ENCODE measurements at places on chromosomes 7 and 10.

DNA sequence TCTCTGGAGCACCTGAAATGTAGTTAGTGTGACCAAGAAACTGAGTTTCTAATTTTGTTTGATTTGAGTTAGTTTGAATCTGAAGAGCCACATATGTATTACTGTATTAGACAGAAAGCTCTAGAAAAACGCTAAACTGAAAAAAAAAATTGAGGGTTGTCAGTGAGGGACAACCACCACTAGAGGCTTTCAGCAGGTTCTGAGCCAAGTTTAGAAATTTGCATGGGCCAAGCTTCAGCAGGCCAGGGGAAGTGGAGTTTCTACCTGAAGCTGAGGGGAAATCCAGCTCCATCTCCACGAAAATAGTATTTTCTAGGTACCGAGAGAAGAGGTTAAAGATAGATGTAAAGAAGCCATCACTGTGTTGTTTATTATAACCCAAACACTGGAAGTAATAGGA, 77.9 kb upstream of the PLXNA4 start:
- no peak for DNase-seq

DNA sequence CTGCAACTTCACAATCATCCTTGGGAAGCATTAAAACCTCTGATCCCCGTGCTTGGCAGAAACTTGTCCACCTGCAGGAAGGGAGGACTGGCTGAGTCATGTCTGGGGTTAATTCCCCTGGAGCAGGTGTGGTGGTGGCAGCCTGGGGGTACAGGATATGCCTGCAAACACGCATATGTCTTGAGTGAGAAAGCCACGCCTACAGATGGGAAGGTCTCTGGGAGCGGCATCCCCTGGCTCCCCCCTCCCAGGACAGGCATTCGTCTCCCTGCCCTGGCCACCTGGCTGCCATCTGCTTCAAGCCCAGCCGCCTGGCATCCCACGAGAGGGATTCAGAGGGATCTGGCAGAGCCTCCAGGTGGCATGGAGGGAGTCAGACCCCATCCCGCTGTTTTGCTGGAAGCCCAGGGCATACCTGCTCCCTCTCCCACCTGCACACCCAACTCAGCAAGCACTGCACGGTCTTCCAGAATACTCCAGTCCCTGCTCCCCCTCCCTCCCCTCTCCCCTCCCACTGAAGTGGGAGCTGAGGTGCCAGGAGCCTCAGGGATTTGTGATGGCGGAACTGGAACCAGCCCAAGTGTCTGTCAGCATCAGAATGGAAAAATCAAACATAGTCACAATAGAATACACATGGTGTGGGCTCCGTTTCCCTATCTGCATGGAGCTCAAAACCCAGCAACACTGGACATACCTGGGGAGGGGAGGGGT, 61.0 kb downstream of the CAMK2B start:
- no peak for DNase-seq

- no peak for DNase-seq
These were observed 30.3 kb downstream of the CYP26A1 start for GRCh38 chr10:93103953-93104352.

GRCh38 chr7:121480058-121480457, 84.0 kb upstream of the FAM3C start:
- no peak for DNase-seq

DNA sequence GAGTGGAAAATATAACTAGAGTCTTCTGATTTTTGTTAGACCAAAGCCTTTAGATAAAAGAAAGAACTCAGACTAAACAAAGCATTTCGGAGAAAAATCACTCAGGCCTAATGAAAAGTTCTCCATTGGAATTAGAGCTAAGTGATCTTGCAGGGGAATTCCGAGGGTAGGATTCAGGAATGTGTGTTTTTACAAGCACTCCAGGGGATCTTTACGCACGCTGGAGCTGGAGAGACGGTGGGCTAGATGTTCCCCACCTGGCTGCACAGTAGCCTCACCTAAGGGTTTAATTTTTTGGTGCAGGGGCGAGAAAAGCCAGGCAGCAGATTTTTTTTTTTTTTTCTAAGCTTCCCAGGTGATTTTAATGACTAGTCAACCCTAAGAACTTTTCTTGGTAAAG, 7.9 kb upstream of the PAPSS2 start:
- DNase-seq = no peak

GRCh38 chr10:33332183-33333065, 2.0 kb downstream of the NRP1 start:
- DNase-seq = no peak

DNA sequence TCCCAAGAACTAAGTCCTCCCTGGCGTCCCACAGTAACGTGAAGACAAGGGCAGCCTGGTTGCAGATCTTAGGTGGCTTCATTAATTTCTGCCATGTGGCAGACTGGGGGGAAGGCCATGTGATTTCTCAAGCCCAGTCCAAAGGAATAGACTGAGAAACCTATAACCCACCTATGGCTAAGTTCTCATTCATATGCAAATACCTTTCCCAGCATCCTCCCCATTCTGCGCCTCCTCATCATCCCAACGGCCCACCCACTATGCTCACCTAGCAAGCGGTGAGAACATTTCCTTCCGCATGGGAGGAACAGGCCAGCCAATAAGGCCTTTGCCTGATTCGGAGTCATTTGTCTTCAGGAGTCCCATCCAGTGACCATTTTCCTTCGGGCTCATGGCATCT, 8.2 kb upstream of the CLEC2L start:
- no peak for DNase-seq

GRCh38 chr7:68440866-68441265, 1157.4 kb upstream of the AUTS2 start:
- DNase-seq = no peak

DNA sequence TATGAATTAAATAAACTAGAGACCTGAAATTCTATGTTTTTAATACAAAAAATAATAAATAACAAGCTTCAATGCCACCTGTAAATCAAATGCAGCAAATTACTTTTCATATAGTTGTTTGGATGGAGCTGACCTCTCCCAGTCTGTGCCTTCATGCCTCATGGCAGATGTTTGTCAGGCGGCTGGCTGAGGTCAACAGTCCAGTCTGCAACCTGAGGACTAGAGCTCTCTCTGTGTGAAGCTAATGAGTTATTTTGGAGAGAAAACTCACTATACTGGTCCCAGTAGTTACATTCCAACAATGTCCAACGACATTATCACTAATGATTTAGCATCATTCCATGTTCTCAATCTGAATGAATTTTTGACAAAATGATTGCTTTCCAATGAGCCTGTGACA, 746.2 kb upstream of the POM121L12 start:
- no peak for DNase-seq

DNA sequence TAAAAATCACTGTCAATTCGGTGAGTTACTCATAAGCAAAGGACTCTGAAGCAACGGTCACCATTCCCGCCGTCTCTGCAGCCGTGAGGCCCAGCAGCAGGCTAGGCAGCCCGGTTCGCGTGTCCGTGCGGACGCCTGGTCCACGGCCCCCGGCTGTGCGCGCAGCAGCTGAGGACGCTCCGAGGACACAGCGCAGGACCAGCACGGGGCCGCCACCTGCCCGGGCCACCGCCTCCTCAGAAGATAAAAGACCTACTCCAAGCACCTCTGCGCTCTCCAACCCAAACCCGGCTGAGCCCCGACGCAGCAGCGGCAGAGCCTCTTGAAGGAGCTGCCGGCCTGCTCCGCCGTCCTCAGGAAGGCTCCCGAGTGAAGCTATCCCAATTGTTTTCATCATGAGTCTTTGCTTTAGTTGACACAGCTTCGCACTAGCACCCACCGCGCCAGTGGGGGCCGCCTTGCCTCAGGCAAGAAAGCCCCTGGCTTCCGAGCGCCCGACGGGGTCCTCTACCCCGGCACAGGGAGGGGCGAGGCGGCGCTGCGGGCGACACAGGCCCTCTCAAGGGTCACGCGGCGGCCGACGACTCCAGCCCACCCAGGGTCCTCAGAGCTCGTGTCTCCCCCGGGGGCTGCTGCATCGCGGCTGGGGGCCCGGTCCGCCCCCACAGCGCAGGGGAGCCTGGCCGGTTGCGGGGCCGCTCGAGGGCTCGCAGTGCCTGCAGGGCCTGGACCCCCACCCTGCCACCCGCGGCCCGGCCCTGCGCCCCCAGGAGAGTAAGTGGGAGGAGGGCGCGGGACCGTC, 16.9 kb upstream of the GPR146 start:
- DNase-seq = no peak

DNA sequence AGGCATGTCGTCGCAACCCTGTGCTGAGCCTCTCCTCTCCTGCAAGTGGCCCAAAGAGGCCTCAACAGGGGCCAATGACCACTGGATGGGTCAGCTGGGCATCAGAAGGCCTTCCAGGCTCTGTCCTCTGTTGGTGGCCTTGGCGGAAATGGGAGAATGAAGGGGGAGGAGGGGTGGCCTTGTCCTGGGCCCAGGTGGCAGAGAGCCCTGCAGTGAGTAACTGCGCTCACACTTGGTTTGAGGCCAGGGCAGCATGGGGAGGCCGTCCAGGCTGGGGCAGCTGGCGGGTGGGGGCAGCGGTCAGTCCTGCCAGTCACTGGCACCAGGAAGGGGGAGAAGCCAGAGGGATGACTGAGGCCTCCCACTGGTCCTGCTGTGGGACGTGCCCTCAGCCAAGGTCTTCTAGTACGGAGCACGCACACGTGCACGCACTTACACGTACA, 59.8 kb downstream of the LHPP start:
- no peak for DNase-seq

DNA sequence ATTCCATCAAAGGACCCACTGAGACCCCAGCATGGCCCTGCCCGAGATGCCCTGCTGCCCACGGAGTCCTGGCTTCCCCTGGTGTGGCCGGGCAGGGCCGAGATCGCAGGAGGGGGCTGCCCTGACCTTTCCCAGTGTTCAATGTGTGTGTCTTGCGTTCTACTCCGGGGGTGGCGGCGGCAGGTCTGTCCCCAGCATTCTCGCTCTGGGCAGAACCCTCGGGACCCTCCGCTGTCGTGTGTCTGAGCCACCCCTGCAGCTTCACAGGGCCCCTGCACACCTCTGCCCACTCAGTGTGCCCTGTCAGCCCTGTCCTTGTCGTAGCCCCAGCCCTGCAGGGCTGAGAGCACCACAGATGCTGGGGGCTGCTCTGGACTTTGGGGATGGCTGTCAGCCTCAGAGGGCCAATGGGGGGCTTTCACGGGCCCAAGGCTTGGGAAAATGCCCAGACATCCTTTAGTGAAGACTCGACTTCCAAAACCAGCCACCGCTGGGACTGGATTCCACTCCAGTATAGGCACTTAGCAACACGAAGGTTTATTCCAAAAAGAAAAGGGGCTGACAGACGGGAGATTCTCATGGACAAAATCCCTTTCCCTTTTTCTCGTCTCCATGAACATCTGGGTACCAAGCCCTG, 30.0 kb upstream of the KNDC1 start:
- no peak for DNase-seq

DNA sequence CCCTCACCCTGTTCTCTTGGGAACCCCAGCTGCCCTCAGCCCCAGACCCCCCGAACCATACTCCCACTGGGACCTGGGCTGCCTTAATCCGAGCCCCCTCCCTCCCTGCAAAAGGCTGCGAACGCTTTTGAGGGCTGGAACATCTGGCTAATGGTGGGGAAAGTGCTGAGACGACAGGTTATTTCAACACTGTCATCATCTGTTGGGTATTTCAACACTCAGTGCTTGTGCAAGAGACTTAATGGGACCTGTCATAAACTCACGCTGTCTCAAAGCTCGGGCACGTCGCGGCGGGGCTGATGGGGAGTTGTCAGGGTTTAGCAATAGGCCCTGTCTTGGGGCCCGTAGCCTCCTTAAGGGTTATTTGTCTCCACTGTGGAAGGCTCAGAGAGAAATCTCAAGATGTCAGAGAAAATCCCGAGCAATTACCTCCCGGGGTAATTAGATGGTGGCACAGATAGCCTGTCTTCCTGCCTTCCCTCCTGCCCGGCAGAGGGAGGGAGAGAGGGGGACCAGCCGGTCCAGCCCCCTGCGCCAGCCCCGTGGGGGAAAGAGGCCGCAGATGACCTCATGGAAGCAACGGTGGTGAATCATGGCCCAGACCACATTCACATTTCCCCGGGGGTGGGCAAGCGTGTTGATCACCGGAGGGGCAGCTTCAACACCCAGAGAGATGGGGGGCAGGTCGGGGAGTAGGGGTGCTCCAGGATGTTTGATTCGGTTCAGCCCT, 88.7 kb upstream of the MYL10 start:
- DNase-seq = no peak

GRCh38 chr7:139753081-139753692, 24.6 kb downstream of the HIPK2 start:
- no peak for DNase-seq

- DNase-seq = no peak
These were observed 10.1 kb downstream of the PNLIP start for GRCh38 chr10:116555880-116556279.

DNA sequence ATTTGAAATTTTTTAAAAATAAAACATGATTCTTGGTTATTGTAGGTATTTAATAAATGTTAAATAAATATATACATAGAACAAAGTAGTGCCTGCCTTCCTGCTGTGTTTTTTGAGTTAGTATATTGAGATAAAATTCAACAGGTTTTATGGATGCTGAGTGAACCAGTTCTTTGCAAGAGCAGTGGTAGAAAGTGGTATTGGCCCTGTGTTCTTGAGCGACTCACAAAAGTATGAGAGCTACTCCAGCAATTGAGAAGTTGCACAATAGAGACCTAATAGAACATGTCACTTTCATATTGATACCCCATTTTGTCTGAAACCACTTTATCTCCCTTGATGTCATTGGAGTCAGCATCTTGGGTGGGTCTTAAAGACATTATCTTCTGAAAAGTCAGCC, 32.6 kb upstream of the GJD4 start:
- DNase-seq = no peak

DNA sequence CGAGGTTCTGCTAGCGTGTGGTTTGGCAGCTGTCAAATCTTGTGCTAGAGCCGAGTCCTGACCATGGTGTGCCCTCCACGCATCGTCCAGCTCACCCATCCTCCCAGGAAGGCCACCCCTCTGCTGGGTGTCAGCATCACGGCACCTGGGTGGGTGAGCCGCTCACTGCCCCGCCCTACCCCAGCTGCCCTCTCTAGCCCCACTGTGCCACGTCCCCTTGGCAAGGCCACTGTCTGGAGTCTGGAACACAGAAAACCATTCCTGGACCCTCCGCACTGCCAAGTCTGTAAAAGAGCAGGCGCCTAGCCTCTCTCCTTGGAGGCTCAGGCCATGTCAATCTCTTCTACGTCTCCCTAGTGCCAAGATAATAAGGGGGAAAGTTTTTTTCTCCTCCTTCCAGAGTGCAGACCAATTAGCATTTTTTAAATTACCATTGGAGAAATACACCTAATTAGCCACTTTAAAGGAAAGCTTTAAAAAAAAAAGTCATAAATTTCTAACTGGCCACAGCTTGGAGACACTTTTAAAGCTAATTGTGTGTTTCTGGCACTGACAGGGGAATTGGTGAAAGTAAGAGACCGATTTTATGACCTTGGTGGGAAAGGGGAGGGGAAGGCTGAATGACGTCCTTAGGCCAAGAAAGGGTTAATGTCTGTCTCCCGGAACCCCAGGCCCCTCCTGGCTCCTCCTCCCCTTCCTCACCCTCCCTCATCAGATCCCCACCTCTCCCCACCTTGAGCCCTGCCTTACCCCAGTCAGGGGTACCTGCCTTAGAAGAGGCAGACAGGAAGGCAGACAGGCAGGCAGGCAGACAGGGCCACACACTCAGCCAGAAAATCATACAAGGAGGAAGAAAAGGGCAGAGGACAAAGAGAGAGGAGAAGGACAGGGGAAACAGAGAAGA, 151.2 kb downstream of the PLXNA4 start:
- no peak for DNase-seq

- no peak for DNase-seq
These were observed 687 bp downstream of the HELLS start for GRCh38 chr10:94546049-94546900.

All from stimulated activated CD4-positive, alpha-beta T cell treated with anti-CD3 and anti-CD28 coated beads, Interleukin-15, amount 100 ng/mL, for 48 hours (primary cell).